ENCODE measurements at places on chromosomes 5 and 9.

DNA sequence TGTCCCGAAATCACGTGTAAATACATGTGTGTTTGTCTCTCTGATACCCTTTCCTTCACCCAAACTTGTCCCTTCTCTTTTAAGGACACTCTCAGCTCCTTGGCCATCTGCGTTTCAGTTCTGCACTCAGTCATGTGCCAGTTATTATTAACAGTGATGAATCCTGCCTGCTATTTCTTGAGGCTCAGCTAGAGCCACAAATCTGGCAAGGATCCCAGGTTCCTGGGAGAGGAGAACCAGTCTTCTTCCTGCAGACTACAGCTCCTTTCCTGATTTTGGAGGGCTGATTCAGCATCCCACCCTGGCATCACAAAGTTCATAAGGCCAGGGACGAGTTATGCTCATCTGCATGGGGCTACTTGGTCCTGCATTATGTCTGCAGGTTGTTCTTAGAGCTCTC lies 5.6 kb downstream of the MAMDC2 start:
- no peak for DNase-seq

DNA sequence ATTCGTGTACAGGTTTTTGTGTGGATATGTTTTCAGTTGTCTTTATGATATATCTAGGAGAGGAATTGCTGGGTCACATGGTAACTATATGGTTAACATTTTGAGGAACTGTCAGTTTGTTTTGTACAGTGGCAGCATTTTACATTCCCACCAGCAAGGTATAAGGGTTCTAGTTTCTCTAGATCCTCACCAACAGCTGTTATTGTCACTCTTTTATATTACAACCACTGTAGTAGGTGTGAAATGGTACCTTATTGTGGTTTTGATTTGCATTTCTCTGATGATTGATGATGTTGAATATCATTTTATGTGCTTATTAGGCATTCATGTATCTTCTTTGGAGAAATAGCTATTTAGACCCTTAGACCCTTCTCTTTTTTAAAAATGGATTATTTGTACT lies 82.9 kb downstream of the CCDC171 start:
- no peak for DNase-seq

GRCh38 chr5:164361986-164362385 lies 856.6 kb downstream of the MAT2B start:
- DNase-seq, result no peak

DNA sequence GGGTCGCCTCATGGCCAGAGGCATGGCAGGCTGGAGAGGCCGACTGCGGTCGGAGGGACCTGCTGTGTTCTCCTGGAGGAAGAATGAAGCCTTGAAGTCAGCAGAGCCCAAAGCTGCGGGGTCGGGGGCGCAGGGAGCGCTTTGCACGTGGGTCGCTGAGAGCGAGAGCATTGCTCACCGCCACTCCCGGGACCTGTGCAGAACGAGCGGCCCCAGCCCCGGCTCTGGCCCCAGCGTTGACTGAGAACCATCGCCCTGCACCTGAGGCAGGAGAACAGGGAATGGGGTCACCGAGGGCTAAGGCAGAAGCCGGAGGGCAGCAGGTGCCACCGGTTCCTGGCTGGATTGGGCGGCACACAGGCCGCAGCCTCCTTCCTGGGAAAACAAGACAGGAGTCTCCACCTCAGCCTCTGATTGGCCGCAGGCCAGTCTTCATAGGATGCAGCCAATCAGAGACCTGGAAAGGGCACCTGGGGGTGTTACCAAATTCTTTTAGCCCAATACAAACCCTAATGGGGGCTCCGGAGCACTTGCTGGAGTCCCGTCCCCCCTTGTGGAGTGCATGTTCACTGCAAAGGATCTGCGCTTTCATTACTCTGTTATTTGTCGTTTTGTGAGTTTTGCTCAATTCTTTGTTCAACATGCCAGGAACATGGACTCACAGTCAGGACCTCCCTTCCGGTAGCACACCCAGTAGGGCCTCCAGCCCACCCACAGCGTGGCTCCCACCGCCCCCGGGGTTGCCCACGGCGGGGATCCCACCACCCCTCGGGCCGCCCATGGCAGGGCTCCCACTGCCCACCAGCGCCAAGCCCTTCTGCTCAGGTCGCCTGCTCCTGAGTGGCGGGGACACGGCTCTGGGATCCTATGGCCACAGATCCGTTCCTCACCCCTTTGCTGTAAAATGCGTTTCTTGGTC lies 24.7 kb upstream of the SLC6A19 start:
- DNase-seq, result no peak

DNA sequence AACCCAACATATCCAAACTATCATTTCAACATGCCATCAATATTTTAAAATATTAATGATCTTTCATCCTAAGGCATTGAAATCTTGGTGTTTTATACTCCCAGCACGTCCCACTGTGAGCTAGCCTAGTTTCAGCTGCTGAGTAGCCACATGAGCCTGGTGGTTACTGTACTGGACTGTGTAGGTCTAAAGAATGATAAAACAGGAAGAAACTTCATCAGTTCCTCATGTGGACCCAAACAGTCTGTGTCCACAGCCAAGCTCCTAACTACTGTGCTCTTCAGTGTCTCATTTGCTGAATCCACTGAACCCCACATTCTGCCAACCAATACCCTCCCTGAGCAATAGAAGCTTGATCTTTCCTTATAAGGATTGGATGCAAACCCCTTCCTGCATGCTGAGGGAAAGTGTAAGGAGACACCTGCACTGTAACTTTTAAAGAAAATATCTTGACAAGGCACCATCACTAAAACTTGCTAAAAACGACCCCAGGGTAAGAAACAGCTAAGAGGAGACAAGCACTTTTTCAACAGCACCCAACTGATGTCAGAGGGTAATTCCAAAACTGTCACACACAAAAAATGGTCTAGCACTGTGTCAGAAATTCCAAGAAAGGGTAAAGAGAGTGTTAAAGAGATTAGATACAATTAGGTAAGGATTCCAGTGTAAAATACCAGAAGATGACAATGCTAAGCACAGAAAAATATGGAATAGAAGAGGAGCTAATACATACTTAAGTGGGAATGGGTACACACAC lies 126.9 kb downstream of the SPOCK1 start:
- DNase-seq, result no peak

DNA sequence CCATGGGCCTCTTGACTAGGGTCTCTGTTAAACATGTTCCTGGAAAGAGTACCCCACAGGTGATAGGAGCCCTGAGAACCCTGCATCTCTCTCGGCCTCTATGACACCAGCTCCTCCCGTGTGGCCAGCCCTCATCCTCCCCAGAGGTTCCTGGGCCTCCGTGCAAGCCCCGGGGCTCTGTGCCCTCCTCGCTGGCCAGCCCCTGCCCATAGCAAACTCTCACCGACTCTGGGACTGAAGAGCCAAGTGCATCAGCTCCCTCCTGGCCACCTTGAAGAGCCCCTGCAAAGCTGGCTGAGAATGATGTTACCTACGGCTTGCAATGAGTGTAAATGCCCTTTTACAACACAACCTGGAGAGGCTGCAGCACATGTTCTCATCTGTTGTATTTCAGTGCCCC lies 224.4 kb downstream of the ROR2 start:
- DNase-seq, result no peak

DNA sequence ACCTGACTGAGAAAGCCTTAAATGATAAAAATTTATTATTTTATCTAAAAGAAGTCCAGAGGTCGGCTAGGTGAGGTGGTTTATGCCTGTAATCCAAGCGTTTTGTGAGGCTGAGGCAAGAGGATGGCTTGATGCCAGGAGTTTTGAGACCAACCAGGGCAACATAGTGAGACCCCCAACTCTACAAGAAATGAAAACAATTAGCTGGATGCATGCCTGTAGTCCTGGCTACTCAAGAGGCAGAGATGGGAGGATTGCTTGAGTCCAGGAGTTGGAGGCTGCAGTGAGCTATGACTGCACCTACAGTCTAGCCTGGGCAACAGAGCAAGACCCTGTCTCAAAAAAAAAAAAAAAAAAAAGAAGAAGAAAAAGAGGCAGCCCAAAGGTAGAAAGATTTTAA lies 179.9 kb upstream of the KIF2A start:
- no peak for DNase-seq

DNA sequence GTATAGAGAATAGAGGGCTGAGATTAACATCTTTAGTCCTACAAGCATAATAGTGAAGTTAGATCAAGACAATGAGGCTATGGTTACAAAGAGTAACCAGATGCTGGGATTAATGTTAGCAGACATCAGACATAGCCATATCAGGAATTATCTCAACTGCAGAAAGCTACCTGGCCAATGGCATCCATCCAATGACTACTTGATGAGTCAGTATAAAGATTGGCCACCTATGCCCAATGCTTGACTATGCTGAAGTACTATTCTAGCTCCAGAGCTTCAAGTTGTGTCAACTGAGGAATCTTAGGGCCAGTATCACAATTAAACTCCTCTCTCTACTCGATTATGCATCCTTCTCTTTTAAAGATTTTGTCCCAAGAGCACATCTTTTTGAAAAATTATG lies 541.4 kb downstream of the PRELID2 start:
- DNase-seq, result no peak

GRCh38 chr5:69105996-69106906 lies 12.4 kb downstream of the SLC30A5 start:
- DNase-seq, result no peak

DNA sequence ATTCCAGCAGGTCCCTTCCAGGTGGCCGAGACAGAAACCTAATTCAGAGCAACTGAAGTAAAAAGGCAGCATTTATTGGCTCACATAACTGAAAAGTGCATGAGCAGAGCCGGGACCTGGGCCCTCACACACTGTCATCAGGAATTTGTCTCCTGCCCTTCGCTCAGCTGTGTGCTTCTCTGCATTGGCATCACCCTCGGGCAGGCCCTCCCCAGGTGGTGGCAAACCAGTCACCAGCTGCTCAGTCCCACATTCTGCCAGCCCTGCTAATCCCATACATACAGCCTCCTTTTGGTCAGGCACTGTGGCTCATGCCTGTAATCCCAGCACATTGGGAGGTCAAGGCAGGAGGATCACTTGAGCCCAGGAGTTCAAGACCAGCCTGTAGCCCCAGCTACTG lies 11.5 kb upstream of the CPLX2 start:
- DNase-seq, result no peak

DNA sequence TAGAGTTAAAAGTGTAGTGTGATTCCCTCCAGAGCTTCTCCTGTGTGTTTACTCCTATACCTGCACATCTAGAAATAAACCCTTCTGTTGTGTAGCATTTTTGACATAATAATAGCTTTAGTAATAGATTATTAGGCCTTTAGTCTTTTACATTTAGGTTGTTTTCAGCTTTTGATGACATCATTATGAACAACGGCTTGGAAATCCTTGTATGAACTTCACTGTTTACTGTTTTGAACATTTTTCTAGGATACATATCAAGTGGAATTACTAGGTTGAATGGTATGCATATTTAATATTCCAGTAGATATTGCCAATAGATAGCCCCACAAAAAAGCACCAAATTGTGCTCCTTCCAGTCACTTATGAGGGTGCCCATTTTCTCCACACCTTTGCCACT lies 174.0 kb downstream of the ARHGAP26 start:
- DNase-seq, result no peak

- peak; percentile 0 for DNase-seq
Measured at GRCh38 chr5:999032-999501, 9.5 kb upstream of the NKD2 start.

DNA sequence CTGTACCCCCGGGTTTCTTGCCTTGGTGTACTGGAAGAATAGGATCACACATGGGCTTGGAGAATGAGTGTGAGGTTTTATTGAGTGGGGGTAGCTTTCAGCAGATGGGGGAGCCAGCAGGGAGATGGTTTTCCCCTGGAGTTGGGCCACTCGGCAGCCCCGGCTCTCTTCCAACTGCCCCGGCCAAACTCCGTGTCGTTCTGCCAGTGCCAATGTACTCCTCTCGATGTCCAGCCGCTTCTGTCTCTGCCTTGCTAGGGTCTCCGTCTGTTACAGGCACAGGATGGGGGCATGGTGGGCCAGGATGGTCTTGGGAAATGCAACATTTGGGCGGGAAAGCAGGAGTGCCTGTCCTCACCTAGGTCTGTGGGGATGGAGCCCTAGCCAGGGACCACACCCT lies 7.6 kb upstream of the PLPP6 start:
- no peak for DNase-seq

- no peak for DNase-seq
Measured at GRCh38 chr5:99973779-99974178, 561.4 kb upstream of the FAM174A start.

DNA sequence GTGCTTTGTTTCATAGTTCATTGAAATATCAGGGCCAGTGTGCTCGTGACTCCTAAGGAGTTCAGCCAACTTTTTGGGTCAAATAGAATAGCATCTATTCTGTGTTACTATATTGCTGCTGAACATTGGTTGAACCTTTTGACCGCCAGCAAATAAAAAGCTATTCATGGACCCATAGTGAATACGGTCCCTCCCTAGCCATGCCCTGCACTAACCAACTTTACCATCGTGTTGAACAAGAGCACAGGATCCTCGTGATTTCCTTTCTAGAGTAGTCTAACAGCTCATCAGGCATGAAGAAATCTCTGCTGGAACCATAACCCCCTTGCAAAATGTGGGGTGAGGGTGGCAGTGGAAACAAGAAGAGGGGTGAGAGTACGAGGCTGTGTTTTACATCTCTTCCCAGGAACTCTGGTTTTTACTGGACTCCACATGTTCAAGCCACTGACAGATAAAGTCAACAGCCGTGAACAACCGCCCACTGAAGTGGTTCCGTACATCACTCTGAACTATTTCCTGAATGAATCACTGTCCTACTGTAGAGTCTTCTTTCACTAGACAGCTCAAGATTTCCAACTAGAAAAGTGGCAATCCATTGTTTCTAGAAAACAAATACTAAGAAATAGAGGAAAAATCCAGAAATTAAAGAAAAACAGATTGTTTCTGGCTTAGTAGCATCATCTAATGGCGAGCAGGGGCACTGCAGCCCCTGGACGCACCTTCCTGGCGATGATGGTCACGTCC lies 70.1 kb upstream of the SPATA31E1 start:
- DNase-seq, result peak; percentile 70

DNA sequence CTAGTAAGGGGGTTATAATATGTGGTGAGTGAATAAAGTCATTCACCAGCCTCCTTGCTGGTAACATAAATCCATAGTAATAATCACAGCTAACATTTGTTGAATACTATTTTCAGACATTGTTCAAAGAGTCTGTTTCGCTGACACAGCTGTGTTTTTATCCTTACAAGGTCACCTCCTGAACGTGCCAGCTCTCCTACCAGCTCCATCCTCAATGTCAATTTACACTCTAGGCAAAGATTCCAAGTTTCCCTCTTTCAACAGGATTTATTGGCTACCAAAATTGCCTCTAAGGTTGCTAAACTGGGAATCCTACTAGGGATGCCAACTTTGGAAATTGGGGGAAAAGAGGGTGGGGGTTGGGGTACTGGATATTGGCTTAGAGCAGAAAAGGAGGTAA lies 30.7 kb upstream of the SMC5 start:
- DNase-seq, result no peak

DNA sequence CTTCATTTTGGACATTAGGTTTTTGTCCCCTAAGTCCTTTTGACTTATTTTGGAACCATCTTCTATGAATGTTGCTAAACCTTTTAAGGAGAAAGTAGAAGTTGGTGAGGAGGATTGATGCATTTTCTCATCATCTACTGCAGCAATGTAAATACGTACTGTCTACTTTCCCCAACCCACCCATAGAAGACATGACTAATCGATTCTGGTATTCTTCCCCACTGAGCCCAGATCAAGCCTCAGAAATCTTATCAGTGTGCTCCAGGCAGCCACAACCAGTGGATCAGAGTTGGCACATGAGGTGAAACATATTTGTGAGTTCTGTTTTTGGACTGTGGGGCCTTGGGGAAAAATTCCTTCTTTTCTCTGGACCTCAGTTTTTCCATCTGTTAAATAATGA lies 57.7 kb downstream of the FGF18 start:
- DNase-seq, result no peak

Measured in stimulated activated CD4-positive, alpha-beta T cell treated with anti-CD3 and anti-CD28 coated beads, Interleukin-15, amount 100 ng/mL, for 24 hours (primary cell).